Progenitor cell of endocrine pancreas (in vitro differentiated cells): ENCODE measurements at places on chromosomes 6 and 20.
A peak's percentile ranks its signal among the peaks of the same experiment; 100 is the strongest.

- DNase-seq = no peak
These were observed 528.4 kb downstream of the PKHD1 start for GRCh38 chr6:51559059-51559458.

GRCh38 chr6:46848684-46849360 lies 55.6 kb downstream of the MEP1A start:
- DNase-seq = peak; percentile 77

DNA sequence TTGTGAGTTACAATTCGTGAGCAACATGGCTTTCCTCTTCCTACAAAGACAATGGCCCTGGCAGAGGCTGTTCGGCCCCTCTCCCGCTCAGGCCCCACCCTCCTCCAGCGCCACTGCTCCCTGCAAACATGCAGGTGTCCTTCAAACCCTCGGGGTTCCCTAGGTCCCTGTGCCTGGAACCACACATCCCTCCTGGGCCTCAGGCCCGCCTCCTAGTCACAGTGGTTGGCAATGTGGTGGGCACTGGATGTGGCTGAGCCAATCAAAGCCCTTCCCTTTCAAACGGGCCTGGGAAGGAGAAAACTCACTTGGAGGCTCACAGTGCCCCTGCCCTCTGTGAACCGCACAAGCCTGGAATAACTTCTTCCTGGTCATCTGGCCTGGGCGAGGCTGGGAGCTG lies 147.2 kb downstream of the TFAP2C start:
- DNase-seq = no peak

DNA sequence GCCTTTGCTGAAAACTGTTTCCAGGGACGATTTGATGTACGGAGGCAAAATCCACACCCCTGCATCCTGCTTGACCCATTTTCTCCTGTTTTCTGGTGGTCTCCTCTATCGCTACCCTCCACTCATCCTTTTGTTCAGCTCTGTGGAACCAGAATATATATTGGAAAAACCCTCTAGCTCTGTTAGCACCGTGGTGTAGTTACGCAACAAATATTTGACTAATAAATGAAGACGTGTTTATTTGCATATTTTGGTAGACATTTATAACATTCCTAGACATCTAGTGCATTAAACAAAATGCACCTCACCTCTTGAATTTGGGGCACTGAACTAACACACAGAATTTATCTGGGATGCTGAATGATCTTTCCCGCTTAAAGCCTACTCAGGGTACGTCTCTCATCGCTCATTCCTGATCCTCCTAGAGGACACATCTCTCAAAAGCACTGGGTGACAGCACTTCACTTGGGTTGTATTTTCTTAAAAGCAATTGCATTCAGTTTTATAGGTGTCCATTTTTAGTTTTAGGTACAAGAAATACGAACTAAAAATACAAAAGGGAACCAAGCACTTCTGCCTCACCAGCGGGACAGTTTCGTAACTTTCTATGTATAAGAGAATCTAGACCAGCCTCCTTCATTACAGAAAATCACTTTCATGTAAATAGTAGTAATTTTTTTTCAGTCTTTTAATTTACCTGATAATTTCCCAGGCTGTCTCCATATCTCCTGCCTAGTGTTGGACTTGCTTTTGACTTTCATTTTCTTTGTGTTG lies 59.2 kb downstream of the SNRNP48 start:
- DNase-seq = no peak

DNA sequence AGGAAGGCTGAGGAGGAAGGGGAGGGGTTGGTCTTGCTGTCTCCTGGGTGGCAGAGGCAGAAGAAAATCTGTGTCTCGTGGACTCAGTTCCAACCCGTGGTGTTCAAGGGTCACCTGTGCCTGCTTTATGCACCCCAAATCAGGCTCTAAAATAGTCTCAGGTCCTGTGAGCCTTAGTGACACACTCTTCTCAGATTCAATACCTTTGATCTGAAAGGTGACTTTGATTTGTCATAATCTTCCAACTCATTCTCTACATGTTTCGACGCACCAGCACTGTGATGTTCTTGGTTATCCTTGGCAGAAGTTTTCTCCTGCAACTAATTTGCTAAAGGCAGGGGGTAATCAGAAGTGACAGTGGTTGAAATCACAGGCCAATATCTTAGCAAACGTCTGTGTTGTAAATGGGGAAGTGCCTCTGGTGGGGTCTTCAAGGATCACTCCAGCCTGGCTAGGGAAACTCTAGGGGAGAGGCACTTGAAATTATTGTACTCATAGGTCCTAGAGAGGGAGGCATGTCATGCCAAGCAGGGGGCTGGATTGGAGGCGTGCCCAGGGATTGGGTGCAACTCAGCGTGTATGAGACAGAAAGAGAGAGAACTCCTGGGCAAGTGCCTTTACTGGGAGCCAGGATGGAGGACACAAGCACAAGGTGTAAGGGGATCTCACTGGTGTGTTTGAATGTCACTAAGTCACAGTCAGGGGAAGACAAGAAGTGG lies 19.0 kb upstream of the PRND start:
- DNase-seq = no peak

GRCh38 chr20:19026121-19026878 lies 186.1 kb upstream of the SLC24A3 start:
- no peak for DNase-seq

GRCh38 chr6:163789199-163789810 lies 374.8 kb downstream of the QKI start:
- no peak for DNase-seq

DNA sequence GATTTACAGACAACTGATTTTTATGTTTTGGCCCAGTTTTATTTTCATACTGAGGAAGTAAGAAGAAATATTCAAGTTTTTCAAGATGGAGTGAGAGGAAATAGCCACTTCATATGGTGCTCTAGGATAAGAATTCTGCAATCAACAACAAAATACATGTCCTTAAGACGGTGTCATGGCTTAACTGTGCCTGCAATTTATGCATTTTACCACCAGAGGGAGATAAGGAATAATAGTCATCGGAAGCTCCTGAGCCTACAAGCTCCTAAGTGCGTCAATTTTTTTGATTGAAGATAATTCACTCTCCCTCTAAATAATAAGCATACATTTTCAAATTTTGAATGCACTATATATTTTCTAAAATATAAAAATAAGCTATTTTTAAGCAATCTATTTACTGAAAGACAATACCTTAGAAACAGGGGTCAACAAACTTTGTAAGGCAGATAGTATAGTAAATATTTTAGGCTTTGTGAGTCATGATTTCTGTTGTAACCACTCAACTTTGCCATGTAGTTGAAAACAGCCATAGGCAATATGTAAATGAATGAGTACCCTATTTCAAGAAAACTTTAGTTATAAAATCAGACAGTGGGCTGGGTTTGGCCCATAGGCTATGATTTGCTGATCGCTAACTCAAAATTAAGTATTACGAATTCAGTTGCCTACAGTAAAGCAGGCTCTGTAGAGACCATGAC lies 230.9 kb upstream of the DTNBP1 start:
- DNase-seq = no peak

- DNase-seq = no peak
These were observed 44.8 kb upstream of the IYD start for GRCh38 chr6:150324044-150324443.

DNA sequence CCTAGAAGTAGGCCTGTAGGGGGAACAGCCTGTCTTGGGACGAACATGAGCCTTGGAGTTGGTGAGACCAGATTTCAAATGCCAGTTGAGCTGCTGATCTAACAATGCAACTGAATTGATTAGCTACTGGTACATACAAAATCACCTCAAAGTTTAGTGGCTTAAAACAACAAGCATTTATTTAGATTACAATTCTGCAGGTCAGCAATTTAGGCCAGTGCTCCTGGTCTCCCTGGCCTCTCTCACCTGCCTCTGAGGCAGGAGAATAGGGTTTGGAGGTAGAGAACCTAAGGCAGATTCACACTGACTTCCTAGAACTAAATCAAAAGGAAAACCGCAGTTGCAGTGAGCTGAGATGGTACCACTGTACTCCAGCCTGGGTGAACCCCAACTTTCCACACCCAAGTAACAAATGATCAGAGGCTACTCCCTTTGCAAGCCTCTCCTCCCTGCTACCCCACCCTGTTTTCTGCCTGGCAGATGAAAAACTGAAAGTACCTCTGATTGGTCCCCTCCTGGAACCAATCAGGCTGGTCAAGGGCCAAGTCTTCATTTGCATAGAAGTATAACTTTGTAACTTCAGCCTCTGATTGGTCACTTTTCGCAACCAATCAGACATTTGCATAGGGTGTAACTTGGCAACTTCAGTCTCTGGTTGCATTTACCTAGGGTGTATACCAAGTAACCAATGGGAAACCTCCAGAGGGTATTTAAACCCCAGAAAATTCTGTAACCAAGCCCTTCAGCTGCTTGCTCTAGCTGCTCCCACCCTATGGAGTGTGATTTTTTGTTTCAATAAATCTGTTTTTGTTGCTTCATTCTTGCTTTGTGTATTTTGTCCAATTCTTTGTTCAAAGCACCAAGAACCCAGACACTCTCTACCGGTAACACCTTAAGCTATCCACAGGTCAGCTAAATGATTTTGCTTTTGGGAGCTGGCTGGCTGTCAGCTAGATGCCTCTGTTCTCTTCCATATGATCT lies 8.1 kb upstream of the UBR2 start:
- no peak for DNase-seq

GRCh38 chr20:44247586-44248409 lies 690 bp downstream of the GDAP1L1 start:
- peak; percentile 82 for DNase-seq

- DNase-seq = peak; percentile 22
These were observed 197.0 kb downstream of the UTRN start for GRCh38 chr6:144482142-144482541.

- DNase-seq = no peak
These were observed 15.8 kb upstream of the GPR6 start for GRCh38 chr6:109962271-109962670.

DNA sequence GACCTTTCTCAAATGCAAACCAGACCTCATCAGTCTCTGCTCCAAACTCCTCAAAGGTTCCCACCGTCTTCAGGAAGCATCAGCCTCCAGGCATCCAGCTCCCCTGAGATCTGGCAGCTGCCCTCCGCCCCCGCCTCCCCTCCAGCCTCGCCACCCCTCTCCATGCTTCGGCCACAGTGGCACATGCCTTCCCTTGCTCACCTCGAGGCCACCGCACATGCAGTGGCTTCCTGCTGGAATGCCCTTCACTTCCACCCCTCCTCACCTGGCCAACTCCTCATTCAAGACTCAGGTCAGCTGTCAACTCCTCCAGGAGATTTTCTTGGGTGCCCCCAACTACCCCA lies 13.4 kb downstream of the KIAA1755 start:
- no peak for DNase-seq

DNA sequence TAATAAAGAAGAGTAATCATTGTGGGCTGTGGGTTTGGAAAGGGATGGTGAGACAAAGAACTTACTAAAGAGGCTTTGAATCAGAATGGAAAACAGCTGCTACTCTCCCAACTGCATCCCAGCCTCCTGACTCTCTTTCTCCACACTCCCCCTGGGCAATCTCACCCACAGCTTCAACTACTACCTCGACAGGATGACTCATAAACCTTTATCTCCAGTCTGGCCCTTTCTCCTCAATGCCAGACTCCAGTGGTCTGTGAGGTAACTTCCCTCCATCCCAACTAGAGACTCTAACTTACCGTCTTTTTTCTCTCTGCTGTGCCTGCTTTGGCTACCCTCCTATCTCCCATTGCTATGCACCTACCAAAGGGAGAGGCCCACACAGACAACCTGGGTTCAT lies 135.3 kb upstream of the RREB1 start:
- DNase-seq = no peak

DNA sequence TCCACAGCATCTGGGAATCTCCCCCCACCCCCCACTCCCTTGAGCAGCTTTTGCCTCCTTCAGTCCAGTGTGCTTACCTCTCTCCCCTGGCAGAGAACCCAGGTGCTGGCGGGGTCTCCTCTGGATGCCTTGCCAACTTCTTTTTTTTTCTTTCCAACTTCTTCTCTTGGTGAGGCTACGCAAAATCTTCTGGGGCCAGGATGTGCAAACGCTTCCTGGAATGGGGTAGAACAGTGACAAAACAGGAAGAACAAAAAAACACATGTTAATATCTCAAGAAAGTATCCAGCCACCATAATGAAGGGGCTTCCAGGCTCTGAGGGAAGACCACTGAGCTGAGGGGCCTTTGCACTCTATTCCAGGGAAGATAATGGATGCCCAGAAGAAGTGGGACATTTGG lies 53.9 kb upstream of the DDR1 start:
- no peak for DNase-seq
